ENCODE measurements at places on chromosomes 7 and 10. TPM values are rescaled to one million over a fixed set of nuclear protein-coding genes. Genes with fewer than 3 reads are reported as not detected.

SLC29A4 gene
- 1.4 TPM for total RNA-seq

ZNF365 gene
- under 0.01 TPM for total RNA-seq

OPALIN gene
- total RNA-seq = not detected

CREB5 gene
- total RNA-seq = 2.1 TPM

RSPH10B gene
- total RNA-seq = 2.1 TPM

CYP2E1 gene
- 0.26 TPM for total RNA-seq

GRM3 gene
- total RNA-seq = not detected

FAM25G gene
- total RNA-seq = not detected

GTF2IRD1 gene
- total RNA-seq = 4.3 TPM

OR2F1 gene
- not detected for total RNA-seq

FBXO24 gene
- total RNA-seq = 0.11 TPM

KCNMA1 gene
- 1.1 TPM for total RNA-seq

CALML5 gene
- total RNA-seq = not detected

MPP7 gene
- total RNA-seq = 2.8 TPM

C10orf143 gene
- 0.69 TPM for total RNA-seq

PURB gene
- 23.5 TPM for total RNA-seq

ABCB4 gene
- total RNA-seq = not detected

HKDC1 gene
- total RNA-seq = under 0.01 TPM

TIAL1 gene
- 23.6 TPM for total RNA-seq

CACNA2D1 gene
- total RNA-seq = 5.0 TPM

H2BK1 gene
- total RNA-seq = not detected

CFTR gene
- total RNA-seq = not detected

LLCFC1 gene
- not detected for total RNA-seq

EFCAB10 gene
- not detected for total RNA-seq

KCNIP2 gene
- 0.09 TPM for total RNA-seq

CYTH3 gene
- total RNA-seq = 17.5 TPM

ZCCHC24 gene
- total RNA-seq = 4.8 TPM

FAM13C gene
- 1.3 TPM for total RNA-seq

PRKAR2B gene
- 16.0 TPM for total RNA-seq

UPK3B gene
- total RNA-seq = 0.11 TPM

TMEM184A gene
- total RNA-seq = under 0.01 TPM

TMEM176A gene
- not detected for total RNA-seq

XRCC2 gene
- 1.4 TPM for total RNA-seq

ITGB8 gene
- 1.6 TPM for total RNA-seq

CPXM2 gene
- not detected for total RNA-seq

OIT3 gene
- 0.09 TPM for total RNA-seq

ZC3HAV1 gene
- total RNA-seq = 39.3 TPM

DMTF1 gene
- 51.7 TPM for total RNA-seq

PRF1 gene
- total RNA-seq = not detected

OR2A7 gene
- not detected for total RNA-seq

CTAGE4 gene
- not detected for total RNA-seq

ADAM22 gene
- 0.43 TPM for total RNA-seq

DAGLB gene
- total RNA-seq = 17.5 TPM

ZNF425 gene
- 2.7 TPM for total RNA-seq

MUC3A gene
- under 0.01 TPM for total RNA-seq

PDE1C gene
- 0.17 TPM for total RNA-seq

ENTPD7 gene
- 22.9 TPM for total RNA-seq

WEE2 gene
- total RNA-seq = 0.11 TPM

MLLT10 gene
- 46.2 TPM for total RNA-seq

DHX32 gene
- 46.9 TPM for total RNA-seq

Data from dermis lymphatic vessel endothelial cell (primary cell).